DMS 273 treated with DMSO at 0.1 percent for 48 hours (cell line): ENCODE measurements at places on chromosomes 6 and 20.

- DNase-seq, result no peak
Measured at GRCh38 chr6:140697585-140697984, 1323.1 kb upstream of the CITED2 start.

DNA sequence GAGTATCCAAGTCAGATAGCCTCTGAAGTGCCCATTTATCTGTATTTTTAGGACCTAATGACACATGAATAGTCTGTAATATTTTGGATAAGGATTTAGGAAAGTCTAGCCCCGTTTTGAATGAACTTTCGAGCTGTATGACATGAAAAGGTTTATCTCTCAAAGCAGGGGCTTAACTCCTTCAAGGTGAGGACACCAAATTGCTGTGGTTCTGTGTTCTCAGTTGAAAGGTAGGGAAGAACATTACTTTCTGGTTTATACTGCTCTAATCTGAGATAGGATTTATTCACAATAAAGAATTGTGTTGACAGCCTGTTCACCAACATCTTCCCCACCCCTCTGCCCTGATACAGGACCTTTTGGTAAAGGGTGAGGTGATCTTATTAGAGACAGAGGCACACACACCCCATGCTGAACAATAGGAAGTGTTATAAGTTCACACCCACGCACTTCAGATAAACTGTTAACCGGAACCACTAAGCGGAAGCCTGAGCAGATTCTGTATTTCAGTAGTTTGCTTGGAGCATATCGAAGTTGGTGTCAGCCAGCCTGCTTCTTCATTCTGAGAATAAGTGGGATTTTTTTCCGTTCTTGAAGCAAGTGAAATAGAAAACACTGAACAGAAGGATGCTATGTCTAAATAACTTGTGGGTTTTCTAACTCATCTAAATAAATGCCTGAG is 223.3 kb downstream of the TMEM242 start:
- DNase-seq, result no peak

- DNase-seq, result no peak
Measured at GRCh38 chr6:40308533-40309306, 278.4 kb downstream of the LRFN2 start.

DNA sequence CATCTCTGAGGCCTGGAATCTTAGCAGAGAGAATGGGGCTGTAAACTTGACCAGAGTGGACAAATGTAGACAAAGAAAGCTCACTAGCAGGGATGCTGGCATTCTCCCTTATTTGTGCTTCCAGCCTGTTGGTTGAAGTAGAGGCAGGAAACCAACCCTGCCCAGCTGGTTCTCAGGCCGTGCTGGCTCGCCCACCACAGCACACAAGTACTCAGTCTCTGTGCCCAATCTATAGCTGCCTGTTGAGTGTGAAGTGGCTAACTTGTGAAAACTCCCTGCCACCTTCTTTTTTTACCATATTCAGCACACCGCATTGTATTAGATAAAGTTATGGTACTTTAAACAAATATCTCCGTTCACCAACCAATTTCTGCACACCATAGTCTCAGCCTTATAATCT is 37.3 kb downstream of the HDDC2 start:
- DNase-seq, result no peak

GRCh38 chr20:49901588-49901987 is 13.7 kb downstream of the SPATA2 start:
- no peak for DNase-seq

DNA sequence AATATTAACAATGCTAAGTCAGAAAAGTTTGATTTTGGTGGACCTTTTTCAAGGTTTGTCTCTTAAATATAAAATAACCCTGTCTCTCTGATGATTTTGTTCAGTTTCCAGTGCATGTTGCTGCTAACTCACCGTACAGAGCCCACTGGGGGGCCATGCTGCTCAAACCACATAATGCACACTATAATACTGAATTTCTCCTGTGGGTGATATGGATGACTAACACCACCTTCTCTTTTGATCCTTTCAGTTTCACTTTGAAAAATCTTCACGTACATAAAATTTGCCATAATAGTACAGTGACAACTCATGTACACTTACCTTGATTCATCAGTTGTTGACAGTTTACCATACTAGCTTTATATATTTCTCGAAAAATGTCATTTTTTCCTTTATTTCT is 506.6 kb upstream of the MAN1A1 start:
- DNase-seq, result no peak

- peak; percentile 50 for DNase-seq
Measured at GRCh38 chr20:45771182-45771759, 20.4 kb downstream of the WFDC3 start.

- no peak for DNase-seq
Measured at GRCh38 chr6:17892097-17892686, 95.2 kb downstream of the KIF13A start.

DNA sequence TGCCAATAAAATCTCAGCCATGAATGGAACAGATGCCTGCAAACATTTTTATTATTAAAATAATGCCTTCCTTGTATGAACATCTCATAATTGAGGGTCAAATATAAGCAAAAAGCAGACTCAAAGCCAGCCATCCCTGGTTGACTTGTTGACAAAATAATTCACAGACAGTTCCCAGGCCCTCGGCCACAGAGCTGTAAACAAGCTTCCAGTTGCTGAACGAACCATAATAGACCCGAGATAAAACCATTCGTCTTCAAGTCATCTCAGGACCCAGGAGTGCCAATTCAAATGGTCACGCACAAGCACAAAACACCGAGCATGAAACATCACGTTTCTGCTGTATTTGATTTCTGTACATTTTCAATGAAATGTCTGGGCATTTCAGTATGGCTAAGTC is 113.3 kb upstream of the CDYL start:
- no peak for DNase-seq

DNA sequence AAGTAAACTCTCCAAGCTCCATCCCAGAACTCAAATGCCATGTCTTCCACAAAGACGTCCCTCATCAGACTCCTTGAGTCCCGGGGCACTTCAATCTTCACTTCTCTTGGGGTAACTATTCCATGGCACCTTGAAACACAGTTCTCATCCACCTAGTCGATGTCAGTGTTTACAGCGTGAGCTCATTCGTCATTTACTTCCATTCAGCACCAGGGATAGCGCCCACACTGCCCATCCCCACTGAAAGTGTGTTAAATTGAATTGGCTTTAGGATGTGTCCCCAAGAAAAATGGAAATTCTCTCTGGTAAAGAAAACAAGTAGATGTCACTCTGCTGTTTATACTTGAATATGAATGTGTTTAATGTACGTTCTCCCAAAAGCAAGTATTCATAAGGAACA is 31.3 kb downstream of the KCNK15 start:
- DNase-seq, result no peak

GRCh38 chr6:45075246-45075645 is 252.9 kb upstream of the RUNX2 start:
- no peak for DNase-seq

- no peak for DNase-seq
Measured at GRCh38 chr6:148405894-148406293, 63.3 kb downstream of the SASH1 start.

GRCh38 chr20:63262836-63263235 is 8.6 kb upstream of the NKAIN4 start:
- DNase-seq, result no peak

- DNase-seq, result no peak
Measured at GRCh38 chr6:170209354-170210025, 81.4 kb downstream of the DLL1 start.
